Dermis microvascular lymphatic vessel endothelial cell (primary cell): ENCODE measurements at places on chromosomes 11 and 22. TPM values are rescaled to one million over a fixed set of nuclear protein-coding genes. Genes with fewer than 3 reads are reported as not detected.

Gene FOLR3
- total RNA-seq = not detected in 2 replicates

Gene TUBA8
- 0.63 and 0.77 TPM in 2 replicates for total RNA-seq

Gene MAJIN
- total RNA-seq = not detected in 2 replicates

Gene SLC2A11
- 4.6 and 5.3 TPM in 2 replicates for total RNA-seq

Gene NXPE2
- not detected in 2 replicates for total RNA-seq

Gene OVOL1
- total RNA-seq = not detected in 2 replicates

Gene LRRC10B
- under 0.01 TPM in 1 of 2 replicates, not detected in the other for total RNA-seq

Gene CEP126
- total RNA-seq = 0.25 and 0.51 TPM in 2 replicates

Gene CRYBB2
- not detected in 2 replicates for total RNA-seq

Gene KCNK4
- not detected in 2 replicates for total RNA-seq

Gene C1QTNF5
- total RNA-seq = 47.6 and 121 TPM in 2 replicates

Gene PGAP2
- 7.7 and 13.7 TPM in 2 replicates for total RNA-seq

Gene SGSM1
- 4.1 and 9.2 TPM in 2 replicates for total RNA-seq

Gene WBP2NL
- not detected in 2 replicates for total RNA-seq

Gene LRRC4C
- not detected in 2 replicates for total RNA-seq

- DNase-seq = no peak
Observed at GRCh38 chr22:43890901-43891331, 897 bp downstream of the PNPLA5 start.

DNA sequence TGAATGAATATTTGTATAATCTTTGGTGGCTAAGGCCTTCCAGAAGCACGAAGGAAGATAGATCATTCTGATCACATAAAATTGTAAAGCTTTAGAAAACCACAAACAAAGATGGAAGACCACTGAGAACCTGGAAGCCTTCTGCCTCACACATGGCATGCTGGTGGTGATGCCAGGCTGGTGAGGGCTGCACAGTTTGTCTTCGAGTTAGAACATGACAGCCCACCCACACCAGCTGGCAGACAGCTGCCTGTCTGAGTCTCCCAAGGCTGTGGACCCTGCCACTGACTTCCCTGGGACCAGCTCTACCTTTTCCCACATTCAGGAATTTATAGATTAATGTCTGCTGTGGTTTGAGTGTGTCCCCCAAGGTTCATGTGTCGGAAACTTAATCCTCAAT lies 48.8 kb upstream of the B3GAT1 start:
- no peak for DNase-seq

- no peak for DNase-seq
Observed at GRCh38 chr11:131246663-131247062, 123.8 kb upstream of the NTM start.

- DNase-seq = no peak
Observed at GRCh38 chr11:74540270-74540669, 46.7 kb upstream of the LIPT2 start.

DNA sequence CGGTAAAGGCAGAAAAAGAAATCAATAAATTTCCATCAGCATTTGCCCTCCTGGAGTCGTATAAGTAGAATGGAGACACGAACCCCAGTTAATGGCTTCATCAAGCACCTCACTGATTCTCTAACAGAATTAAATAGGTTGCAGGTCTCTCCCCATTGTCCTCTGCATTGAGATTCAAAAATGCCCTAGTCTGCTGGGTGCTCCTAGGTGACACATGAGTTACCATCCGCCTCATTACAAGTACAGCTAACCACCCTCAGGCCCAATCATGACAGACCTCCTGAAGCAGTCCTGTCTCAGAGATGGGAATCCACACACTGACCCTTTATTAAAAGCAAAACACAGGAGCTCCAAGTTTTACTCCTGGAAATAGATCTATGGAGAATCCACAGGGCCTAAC lies 31.4 kb downstream of the HSPA8 start:
- DNase-seq = no peak

DNA sequence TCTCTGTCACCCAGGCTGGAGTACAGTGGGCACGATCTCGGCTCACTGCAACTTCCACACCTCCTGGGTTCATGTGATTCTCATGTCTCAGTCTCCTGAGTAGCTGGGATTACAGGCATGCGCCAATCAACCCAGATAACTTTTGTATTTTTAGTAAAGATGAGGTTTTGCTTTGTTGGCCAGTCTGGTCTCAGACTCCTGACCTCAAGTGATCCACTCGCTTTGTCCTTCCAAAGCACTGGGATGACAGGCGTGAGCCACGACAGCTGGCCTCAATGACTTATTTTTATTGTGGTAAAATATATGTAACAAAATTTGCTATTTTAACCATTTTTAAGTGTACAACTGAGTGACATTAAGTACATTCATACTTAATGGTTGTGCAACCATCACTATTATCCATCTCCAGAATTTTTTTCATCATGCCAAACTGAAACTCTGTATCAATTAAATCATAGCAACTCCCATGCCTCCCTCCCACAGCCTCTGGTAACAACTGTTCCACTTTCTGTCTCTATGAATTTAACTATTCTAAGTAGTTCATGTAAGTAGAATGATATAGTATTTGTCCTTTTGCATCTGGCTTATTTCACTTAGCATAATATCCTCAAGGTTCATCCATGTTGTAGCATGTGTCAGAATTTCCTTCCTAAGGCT lies 50.7 kb upstream of the CWF19L2 start:
- DNase-seq = no peak

DNA sequence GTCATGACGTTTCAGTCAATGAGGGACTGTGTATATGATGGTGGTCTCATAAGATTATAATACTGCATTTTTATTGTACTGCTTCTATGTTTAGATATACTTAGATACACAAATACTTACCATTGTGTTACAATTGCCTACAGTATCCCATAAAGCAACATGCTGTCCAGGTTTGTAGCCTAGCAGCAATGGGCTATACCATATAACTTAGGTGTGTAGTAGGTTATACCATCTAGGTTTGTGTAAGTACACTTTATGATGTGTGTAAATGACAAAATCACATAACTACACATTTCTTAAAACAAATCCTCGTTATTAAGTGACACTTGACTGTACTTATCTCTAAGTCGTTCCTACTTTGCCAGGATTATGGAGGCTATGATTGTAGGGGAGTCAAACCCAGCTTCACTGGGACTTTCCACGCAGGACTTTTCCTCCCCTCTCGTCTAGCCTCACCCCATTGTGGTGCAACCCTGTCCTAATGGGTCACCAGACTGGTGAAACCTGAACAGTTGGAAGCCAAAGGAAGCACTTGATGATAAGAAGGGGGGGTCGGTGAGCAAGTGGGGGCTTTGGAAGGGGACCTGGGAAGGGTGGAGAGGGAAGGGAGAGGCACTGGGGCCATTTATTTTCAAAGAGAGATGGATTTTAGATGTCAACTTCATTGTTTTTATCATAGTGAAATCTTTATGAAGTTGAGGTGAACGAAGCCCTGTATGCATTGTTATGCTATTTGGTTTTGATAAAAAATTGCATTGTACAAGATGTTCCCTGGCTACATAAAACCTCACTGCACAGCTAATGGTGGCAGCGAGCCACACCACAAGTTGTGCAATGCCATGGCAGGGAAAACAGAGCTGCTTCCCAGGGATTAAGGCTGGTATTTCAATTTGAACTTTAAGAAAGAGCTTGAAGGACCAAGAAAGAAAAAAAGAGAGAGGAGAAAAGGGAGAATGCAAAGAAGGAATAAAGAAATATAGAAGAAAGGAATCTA lies 129.1 kb downstream of the EHF start:
- no peak for DNase-seq

- no peak for DNase-seq
Observed at GRCh38 chr11:44258190-44258489, 51.8 kb downstream of the ALX4 start.

DNA sequence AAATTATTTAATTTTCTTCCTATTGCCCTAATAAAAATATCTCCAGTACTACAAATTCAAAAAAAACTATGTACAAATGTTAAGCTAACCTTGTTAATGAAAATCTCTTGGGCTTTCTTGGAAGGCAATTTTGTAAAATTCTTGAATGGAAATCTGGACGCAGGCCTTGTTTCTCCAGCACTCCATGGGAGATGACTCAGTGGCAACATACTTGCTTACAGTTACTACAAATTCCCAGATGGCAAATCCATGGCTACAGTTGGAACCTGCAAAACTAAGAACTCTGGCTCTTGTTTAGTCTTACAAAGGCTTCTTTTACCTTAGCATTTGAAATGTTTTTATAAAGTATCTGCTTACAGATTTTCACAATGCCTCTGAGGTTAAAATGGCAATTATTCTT lies 725.2 kb downstream of the DLG2 start:
- DNase-seq = no peak

- DNase-seq = no peak
Observed at GRCh38 chr11:57458060-57458409, 2.3 kb upstream of the RTN4RL2 start.

DNA sequence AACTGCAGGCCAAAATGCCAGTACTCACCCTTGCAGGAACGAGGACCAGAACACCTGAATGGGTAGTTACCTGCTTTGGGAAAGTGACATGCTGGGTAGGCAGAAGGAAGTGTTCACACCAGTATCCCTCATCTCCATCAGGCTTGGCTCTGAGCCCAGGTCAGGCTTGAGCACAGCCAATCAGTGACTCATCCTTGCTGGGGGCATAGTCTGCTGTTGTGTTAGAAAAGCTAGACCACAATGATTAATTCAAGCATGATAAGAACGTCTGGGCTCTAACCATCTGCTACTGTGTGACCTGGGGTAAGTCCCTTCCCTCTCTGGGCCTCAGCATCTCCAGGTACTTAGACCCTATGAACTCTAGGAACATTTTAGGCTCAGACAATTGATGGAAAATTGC lies 450.4 kb downstream of the MIAT start:
- peak; percentile 94 for DNase-seq

DNA sequence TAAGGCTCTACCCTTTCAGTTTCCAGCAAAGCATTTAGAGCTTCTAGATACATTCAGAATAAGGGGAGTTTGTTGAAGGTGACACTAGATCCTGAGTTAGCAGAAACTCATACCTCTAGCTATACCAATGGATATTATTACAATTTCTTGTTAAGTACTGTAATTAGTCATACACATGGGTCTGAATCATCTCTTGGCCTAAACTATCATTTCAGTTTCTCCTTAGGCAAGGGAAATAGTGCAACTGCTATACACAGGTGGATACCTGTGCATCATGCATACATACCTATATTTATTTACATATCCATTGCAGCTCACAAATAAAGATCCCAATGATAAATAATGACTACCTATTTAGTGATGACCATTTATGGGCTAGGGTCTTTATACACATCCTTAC lies 45.1 kb upstream of the PAX6 start:
- DNase-seq = no peak

DNA sequence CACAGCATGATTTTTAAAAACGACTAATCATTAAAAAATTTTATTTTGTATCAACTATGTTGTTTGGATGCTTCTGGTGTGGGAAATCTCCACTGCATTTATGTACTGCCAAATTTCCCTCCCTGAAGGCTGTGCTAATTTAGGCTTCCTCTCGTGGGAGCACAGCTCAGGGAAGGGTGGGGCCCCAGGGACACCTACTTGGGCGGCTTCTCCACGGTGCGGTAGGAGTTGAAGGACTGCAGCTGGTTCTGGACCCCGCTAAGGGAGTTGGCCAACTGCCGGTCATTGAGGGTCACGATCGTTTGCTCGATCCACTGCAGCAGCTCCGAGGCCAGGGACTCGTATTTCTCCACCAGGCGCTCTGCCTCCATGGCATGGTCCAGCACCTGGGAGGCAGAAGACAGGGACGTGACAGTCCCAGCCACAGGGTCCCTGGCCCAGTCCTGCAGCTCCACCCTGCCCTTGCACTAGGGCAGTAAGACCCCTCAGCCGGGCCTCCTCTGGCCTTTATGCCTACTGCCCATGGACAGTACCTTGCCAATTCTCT lies 18.6 kb downstream of the SPTBN2 start:
- no peak for DNase-seq

DNA sequence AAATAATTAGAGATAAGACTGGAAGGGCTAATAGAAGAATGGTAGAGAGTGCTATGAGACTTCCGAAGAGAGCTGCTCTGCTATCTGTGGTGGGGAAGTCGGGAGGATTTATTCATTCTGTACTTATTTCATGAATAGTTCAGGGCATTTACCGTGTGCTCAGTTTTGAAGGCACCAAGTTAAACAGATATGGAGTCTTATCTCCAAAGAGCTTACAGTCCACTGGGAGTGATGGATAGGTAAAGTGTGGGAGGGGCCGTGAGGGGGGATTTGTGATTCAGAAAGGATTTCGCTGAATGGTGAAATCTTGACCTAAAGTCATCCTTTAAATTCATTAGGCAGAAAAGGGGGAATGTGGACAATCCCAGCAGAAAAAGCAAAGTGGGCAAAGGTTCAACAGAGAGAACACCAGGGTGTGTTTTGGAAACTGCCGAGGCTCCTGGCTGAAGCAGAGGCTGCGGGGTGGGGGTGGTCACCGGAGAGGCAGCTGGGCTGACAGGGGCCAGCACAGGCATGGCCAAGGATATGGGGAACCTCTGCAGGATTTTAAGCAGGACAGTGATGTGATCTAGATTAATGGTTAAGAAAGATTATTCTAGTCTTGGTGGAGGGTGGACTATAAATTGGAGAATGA lies 91.2 kb downstream of the UBASH3B start:
- DNase-seq = no peak

- DNase-seq = no peak
Observed at GRCh38 chr22:39314251-39314971, 5.0 kb downstream of the RPL3 start.

- no peak for DNase-seq
Observed at GRCh38 chr11:43508511-43508918, 149.8 kb downstream of the TTC17 start.

- DNase-seq = no peak
Observed at GRCh38 chr22:18012531-18012930, 11.8 kb downstream of the MICAL3 start.

DNA sequence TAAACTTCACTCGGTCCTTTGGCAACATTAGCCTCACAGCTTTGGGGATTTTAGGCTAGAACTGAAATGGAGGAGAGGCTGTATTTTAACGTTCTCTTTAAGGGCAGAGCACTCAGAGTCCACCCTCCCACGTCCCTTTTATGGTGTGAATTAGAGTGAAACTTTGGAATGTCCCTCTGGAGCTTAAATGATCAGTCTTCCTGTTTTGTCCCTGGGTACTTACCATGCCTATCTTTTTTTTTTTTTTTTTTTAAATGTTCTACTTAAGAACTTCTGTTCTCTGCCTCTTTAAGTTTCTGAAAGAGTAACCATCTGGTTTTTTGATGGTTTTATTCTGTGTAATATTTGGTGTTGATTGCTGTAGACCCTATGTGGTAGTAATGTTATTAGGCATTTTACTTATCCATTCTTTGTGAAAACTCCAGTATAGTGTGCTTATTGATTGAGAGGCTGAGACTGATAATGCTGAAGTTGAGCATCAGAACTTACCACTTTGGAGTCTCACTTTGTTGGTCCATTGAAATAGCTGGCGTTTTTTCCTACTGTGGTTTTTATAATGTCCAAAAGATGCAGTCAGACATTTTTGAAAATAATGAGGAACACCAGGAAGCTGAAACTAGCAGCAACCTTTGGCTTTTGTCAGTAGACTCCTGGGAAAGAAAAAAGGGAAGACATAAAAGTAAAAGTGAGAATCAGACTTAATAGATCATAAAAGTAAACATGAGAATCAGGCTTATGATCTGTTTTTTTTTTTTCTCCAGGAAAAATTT lies 11.6 kb downstream of the UVRAG start:
- DNase-seq = peak; percentile 84

- DNase-seq = no peak
Observed at GRCh38 chr11:44862558-44863101, 88.1 kb downstream of the TP53I11 start.
